Brain (organoid and tissue), 16 donors: ENCODE measurements at places on chromosomes 4 and X. TPM values are rescaled to one million over a fixed set of nuclear protein-coding genes. Genes with fewer than 3 reads are reported as not detected.
A peak's percentile ranks its signal among the peaks of the same experiment; 100 is the strongest.

The GAGE1 gene
- not detected for polyA plus RNA-seq

The MGAT4D gene
- not detected for polyA plus RNA-seq

DNA sequence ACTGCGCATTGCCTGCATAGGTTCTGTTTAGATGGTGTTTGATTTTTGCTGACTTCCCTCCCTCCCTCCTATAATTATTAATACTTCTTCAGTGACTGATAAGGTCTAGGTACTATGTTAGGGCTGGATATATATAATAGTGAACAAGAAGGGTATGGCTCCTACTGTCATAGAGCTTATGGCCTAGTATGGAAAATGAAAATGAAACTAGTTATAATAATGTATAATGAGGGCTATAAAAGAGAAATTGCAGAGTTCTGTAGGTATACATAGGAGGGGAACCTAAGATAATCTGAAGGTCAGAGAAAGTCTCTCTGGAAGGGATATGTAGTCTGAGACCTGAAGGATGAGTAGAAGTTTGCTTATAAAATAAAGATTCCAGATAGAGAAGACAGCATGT, 102.1 kb downstream of the DCK start:
- DNase-seq: no peak

DNA sequence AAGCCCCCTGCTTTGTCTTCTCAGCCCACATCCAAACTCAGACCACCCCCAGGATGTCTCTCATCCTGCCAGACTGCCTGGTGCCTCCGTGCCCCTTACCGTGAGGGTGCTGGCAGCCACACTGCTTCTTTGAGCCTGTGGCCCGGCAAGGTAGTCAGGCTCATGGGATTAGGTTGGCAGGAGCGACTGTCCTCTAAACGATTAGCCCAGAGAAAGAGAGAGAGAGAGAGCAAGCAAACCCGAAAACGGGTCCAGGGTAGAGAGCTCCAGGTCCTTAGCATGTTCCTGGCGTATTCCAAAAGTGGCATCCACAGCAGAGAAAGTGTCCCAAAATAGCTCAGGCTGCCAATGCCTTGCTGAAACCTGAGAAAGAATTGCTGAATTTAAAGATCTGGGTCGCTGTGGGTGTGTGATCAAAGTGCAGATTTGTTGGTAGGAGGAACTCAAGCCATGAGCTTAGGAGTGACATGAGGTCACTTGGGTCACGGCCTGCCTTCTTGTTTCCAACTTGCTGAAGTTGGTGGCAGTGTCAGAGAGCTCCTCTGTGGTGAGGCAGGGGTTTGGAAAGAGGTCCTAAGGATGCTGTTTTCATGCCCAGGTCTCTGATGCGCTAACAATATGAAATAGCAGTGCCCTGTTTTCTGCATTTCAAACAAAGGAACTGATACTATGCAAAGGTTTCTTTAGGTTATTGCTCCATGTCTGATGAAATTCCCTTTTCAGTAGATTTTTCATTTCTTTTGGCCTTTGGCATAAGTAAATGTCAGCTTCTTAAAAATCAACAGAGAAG, 81.6 kb downstream of the RTL9 start:
- DNase-seq: no peak

DNA sequence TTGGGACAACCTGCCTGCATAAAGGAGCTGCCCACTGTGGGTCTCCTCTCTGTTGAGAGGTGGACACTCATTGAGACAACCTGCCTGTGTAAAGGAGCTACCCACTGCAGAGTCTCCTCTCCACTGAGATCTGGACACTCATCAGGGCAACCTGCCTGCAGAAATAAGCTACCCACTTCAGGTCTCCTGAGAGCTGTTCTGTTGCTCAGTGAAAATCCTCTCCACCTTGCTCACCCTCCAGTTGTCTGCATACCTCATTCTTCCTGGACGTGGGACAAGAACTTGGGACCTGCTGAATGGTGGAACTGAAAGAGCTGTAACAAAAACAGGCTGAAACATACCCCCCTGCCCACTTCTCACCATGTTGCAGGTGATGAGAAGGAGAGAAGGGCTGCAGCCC, 59.9 kb upstream of the CDKN2AIP start:
- no peak for DNase-seq

DNA sequence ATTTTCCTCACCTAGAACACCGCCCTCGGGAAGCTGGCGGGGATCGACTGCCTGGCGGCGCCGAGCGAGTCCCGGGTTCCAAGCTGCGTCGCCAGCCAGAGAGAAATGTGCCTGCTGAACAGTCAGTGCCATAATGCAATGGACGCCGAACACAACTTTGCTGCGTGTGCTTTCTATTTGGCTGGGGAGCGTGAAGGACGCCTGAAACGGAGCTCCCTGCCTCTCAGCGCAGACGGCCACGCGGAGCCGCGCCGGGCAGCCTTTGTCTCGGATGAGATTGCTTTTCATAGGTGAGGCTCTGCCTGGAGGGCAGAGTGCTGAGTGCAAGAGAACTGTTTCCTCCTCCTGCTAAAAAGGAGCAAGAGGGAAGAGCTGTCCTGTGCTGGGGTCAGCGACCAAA, 107.7 kb upstream of the BCOR start:
- DNase-seq: peak; percentile 22

DNA sequence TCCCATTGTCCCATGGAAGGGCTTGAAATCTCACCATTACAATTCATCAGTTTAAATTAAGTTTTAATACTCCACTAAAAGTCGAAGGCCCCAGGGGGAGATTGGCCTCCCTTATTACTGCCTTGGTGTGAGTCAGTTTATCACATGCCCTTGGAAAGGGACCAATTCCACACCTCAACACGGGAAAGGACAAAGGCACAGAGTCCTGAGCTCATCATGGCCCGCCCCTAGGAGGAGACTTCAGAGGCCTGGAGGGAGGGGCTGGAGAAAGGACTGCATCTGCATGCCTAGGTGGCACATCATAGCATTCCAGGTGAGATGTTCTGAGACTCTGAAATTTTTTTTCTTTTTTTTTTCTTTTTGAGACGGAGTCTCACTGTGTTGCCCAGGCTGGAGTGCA, 2.8 kb upstream of the SEL1L3 start:
- no peak for DNase-seq

DNA sequence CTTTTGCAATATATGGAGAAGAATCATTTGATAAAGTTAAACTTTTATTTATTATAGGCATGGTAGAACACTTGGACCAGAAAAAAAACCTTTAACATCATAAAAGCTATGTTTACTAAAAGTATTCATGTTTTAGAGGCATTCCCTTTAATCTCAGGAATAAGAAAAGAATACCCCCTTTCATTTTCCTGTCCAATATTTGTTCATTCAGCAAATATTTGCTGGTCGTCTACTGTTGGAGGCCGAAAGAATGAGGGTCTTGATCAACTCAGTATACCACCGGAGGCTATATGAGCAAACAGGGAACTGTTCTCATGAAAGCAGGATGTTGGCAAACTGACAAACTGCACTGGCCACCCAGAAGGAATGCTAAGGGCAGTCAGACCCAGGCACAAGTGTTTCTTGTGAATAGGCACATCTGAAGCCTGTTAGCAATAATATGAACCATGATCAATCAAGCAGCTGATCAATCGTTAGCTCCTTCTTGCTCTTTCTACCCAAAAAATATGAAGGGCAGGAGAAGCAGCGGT, 480.8 kb upstream of the FAT1 start:
- no peak for DNase-seq

- DNase-seq: no peak
Measured at GRCh38 chr4:110484767-110485166, 8.8 kb downstream of the ENPEP start.

GRCh38 chr4:3390288-3390811, 51.4 kb upstream of the HGFAC start:
- DNase-seq: no peak

- DNase-seq: no peak
Measured at GRCh38 chrX:9160698-9161329, 126.9 kb upstream of the FAM9B start.

DNA sequence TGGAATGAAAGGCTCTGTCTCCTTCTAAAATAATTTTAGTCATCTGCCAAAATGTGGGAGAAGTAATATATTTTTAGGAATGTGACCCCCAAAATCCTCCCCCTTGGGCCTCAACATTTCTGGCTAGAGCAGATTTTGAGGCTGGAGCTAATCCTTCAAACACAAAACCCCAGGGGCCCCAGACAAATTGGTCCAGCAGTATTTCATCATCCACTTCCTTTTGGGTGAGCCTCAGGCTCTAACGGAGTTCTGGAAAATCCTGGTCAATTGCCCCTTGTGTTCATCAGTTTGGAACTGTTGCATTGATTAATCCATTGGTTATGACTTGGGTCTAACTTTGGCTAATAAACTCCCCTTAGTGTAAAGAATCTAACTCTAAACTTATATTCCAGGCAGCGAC, 67.4 kb upstream of the PCDH19 start:
- no peak for DNase-seq

DNA sequence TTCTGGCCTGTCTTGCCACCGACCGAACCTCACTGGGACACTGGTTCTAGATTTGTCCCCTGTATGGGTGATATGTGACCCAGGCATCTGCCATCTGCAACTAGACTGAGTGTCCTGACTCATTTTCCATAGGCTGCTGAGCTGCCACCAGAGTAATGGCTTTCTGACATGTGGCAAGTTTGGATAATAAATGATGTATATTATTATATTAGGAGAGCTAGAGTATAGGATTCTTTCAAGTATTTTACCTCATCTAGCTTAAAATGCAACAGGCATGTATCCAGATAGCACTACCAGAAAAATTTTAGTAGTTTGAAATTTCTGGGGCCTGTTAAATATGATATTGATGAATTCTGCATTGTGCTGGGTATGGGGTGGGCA, 15.8 kb upstream of the PGRMC2 start:
- no peak for DNase-seq
